Activated CD4-positive, alpha-beta T cell treated with anti-CD3 and anti-CD28 coated beads for 1 hour (primary cell): ENCODE measurements at places on chromosomes 3 and 15.

- no peak for DNase-seq
Observed at GRCh38 chr3:31055757-31056156, 161.3 kb upstream of the GADL1 start.

- no peak for DNase-seq
Observed at GRCh38 chr3:123335007-123335670, 113.8 kb downstream of the ADCY5 start.

DNA sequence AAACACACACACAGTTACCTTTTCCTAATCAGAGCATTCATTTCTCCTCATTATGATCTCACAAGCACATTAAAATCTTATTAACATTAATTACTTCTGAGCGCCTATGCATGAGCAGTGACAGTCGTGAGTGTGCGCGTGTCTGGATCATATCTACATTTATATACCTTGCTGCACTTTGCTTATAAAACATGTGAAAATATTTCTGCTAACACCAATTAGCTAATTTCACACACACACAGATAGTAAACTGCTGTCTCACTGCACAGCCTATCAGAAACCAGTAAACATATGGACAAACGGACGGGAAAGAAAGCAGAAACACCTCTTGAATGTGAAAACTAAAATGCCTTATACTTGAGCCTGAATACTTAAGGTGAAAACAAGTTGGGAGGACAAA, 64.8 kb downstream of the ZBTB20 start:
- DNase-seq = no peak

- DNase-seq = no peak
Observed at GRCh38 chr3:172859041-172859440, 108.5 kb downstream of the ECT2 start.

- no peak for DNase-seq
Observed at GRCh38 chr3:111989061-111989678, 9.6 kb upstream of the TAGLN3 start.

DNA sequence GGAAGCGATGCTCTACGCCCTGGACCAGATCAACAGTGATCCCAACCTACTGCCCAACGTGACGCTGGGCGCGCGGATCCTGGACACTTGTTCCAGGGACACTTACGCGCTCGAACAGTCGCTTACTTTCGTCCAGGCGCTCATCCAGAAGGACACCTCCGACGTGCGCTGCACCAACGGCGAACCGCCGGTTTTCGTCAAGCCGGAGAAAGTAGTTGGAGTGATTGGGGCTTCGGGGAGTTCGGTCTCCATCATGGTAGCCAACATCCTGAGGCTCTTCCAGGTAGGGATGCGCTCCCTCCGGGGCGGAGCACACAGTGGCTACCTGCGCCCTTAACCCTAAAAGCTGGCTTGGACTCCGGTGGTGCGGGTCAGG, 698 bp downstream of the GRM7 start:
- no peak for DNase-seq

DNA sequence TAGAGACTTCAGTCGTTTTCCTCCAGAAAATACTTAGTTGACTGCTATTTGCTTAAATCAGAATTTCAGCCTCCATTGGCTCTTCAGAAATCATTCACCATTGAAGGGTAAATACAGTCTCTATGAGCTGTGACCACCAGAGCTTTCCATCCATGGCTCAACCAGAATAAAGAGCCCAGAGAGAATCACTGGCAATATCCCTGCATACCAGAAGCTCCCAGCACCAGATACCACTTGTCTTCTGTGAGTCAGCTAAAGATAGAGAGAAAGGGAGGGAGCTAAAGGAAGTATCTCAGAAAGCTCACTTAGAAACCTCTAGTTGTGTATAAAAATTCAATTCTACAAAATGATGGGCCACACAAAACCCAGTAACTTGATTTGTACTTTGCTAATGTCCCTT, 115.2 kb upstream of the TMCO5A start:
- no peak for DNase-seq

GRCh38 chr3:156619376-156619775, 55.0 kb upstream of the TIPARP start:
- no peak for DNase-seq

- no peak for DNase-seq
Observed at GRCh38 chr3:49387721-49388120, 24.1 kb downstream of the RHOA start.

GRCh38 chr3:133851266-133851906, 44.3 kb downstream of the RAB6B start:
- DNase-seq = no peak

- DNase-seq = no peak
Observed at GRCh38 chr15:79195802-79196201, 86.7 kb upstream of the ANKRD34C start.

DNA sequence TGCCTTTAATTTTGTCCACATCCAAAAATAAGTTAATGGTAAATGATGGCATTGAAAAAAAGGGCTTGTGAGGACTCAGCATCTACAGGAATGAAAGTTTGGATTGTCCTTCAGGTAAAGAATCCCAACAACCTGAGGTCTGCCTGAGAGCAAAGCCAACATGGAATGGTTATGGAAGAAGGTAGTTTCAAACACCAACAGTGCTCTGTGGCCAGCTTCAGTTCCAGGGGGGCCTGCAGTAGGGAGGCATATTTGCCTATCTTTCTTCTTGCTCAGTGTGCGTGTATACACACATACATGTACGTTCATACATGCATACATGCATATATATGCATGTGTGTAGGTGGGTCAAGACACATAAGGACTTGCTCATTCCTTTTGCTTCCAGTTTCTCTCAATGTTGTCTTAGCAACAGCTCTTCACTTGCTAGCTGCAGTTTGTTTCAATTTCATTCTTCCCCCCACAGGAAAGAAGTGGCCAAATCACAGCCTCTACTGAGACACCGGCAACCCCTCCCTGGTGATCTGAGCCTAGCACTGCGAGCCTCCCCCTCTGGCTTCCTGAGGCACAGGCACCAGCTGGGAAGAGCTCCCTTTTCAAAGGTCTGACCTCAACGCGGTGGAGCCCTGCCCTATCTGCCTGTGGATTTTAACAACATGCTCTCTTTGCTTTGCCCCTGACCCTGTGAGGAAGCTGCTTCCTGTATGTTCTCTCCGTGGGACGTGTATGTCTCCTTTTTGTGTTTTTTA, 146.2 kb downstream of the KLF13 start:
- DNase-seq = no peak

DNA sequence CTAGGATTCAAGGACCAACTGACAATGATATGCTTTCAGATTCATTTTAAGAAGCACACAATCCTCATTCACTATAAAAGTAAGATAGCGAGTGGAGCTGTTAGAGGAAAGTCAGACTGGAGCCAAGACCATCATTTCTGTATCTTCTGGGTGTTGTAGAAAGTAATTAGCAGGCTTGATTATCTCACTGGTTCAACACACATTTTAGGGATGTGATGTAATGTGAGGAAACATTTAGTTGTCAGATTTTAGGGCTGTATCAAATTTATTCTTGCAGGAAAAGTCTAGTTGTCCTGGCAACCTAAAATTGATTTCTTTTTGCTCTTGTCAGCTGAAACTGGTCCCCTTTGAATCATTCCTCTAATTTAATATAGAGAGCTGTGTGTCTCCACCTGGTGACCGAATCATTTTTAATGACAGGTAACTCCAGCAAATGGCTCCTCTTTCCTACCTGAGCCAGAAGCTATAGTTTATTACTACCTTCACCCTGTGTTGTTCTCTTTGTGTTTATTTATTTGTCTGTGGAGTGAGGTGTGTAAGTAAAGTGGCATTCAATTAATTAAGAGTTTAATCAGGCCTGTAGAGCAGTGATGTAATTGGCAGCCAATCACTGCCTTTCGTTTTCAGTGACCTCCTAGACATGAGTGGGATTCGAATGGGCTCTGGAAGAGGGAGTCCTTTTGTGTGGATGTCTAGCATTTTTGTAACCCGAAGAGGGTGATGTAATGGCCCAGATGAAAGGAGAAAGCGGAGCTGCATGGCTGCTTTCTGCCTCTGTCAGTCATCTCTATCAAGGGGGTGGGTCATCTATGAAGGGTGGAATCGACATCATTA, 125.8 kb downstream of the LPP start:
- DNase-seq = no peak

DNA sequence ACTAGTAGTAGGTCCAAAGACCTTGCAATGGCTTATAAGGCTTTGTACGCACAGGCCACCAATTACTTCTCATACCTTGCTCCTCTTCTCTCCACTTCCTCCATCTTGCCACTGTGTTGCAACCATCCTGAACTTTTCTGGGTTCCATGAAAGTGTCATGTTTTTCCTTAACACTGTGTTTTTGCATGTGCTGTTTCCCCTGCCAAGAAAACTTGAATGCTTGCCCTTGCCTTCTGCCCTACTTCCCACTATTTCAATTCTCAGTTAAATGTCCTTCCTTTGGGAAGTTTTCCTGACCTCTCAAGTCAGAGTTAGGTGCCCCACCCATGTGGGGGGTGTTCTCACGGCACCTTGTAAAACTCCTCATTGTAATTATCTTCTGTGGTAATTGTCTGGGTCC, 182.8 kb downstream of the THRB start:
- no peak for DNase-seq

DNA sequence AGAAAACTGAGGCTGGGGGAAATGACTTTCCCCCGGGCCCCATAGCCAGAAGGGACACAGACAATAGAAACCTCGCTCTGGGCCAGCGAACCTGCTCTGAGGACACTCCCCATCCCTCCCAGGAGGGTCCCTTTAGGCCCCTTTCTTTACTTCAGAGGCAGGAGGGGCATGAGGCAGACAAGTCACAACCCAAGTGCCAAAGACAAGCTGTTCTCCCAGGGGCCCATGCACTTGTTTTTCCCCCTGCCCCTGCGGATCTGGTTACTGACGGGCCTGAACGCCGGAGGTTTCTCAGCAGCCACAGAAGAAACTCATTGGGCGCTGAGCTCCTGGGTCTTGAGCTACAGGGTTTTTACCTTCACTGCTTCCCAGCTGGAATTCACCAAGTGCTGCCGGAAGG, 9.8 kb downstream of the PGPEP1L start:
- no peak for DNase-seq

DNA sequence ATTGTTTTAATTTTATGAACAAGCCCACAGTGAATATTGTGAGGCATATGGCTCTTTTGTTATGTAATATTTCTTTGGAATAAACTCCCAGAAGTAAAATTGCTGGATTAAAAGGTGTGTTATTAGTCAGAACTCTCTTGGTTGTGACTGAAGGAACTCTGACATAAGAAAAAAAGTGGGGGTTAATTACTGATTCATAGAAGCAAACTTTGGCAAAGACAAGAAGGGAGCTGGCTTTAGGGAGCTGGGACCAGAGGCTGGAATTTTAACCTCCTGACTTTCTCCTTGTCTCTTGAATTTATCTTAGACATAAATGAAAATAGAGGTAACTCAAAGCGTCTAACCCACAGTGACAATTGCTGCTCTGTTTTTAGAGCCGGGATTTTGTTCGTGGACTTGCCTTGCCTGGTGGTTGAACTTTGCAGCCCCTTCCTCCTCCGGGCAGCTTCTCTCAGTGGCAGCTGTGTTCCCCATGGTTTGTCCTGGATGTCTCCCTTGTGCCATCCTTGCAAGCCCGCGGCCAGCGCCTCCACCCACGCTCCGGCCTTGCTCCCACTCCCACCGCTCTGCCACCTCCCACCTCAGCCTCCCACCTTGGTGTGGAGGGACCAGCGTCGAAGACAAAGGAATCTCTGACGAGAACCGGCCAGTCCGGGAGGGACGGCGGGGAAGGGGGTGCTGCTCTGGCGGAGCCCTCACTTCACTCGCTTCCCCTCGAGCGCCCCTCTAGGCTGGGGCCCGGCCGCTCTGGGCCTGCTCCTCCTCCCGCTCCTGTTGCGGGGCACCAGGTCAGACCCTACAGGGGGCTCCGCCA, 28.0 kb downstream of the ARHGAP31 start:
- DNase-seq = peak; percentile 10

- no peak for DNase-seq
Observed at GRCh38 chr15:39083213-39083612, 497.7 kb upstream of the THBS1 start.

DNA sequence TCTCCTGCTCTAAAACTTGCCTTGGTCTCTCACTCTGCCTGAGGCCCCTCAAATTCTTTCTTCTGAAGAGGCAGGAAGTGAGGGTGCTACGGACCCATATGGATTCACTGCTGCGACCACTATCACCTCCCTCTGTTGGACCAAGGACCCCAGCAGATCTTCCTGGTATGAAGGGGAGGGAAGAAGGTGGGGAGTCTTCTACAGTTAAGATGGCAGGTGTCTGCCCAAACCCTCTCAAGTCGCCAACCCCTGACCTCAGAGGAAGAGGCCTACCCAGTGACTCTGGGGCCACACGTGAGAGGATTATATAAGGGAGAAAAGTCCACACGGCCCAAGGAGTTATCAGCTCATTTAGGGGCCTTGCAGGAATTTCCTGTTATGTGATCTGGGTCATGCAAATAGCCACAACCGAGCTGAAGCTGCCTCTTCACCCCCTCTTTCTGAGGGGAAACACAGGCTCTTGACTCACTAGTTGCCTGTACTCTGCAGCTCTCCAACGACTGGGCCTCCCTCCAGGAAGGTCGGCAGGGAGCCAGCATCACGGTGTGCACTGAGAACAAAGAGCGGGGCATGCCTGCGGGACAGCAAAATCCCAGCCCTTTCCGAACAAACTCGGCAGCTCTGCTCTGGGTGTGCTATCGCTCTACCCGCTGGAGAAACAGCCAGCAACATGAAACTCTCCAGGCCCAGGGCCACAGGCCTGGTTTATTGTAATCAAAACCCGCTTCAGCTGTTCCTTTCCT, 116.0 kb downstream of the XXYLT1 start:
- DNase-seq = no peak

- DNase-seq = no peak
Observed at GRCh38 chr3:49972656-49973055, 32.7 kb downstream of the RBM6 start.

GRCh38 chr3:177607589-177607988, 410.3 kb upstream of the TBL1XR1 start:
- no peak for DNase-seq

DNA sequence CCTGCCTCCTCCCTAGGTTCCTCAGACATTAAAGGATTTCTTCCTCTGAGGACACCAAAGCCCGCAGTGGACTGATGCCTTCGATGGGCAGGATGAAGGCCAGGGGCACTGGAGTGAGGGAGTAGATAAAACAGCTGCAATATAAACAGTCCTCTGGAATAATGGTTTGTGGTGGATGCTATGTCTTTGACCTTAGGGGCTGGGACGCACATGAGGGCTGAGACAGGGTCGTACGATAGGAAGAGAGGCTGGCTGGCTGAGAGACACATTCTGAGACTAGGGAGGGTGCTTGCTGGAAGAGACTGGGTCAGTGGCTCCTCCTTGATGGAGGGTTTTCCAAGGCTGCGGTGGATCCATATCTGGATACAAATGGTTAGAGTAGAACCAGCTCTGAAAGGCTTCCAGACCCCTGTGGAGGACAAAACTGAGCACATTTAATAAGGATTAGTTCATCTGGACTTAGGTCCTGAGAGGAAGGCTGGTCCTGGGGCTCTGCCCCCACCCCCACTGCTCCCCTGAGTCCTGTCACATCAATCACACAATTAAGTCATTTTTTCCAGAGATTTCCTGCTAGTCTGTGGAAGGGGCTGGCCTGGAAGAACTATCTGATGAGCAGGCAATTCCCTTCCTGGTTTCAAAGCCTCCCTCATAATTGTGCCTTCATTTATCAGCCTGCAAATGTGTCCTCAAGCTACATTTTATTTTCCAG, 15.8 kb downstream of the TBC1D21 start:
- DNase-seq = no peak

- DNase-seq = peak; percentile 23
Observed at GRCh38 chr15:63203451-63204090, 14.2 kb downstream of the RAB8B start.

GRCh38 chr3:15331072-15331605, 1.2 kb downstream of the SH3BP5 start:
- no peak for DNase-seq

GRCh38 chr3:8709801-8710507, 23.6 kb upstream of the CAV3 start:
- no peak for DNase-seq
